ENCODE measurements at places on chromosomes 2 and 18. TPM values are rescaled to one million over a fixed set of nuclear protein-coding genes. Genes with fewer than 3 reads are reported as not detected.

- peak overlapping the region; percentile 11 for H3K27ac ChIP-seq
- no peak for DNase-seq
- H3K36me3 ChIP-seq = peaks cover 10% of the 10 kb centered on the region
- no peak overlapping the region for H3K4me3 ChIP-seq
- peaks cover 13% of the 10 kb centered on the region for H3K4me1 ChIP-seq
Observed at GRCh38 chr18:31931163-31931885, 11.6 kb downstream of the TRAPPC8 start.

FSHR gene
- total RNA-seq = not detected

RUFY4 gene
- not detected for total RNA-seq

DNA sequence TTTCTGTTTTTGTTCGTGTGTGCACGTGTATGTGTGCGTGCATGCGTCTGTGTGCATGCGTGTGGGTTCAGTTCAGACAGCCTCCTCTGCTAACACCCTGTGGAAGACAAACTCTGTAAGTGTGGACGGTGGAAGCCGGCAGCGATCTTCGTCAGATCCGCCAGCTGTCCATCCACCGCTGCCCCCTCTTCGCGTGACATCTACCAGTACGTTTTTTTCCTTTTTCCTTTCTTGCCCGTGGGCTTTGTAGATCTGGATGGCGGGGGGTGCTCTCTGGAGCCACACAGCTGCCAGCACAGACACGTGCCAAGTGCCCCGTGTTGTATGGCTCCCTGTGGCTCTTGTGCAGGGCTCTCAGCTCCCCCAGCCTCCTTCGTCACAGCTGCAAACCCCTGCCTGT, 32.3 kb downstream of the ITGB1BP1 start:
- no peaks in the 10 kb centered on the region for H3K27me3 ChIP-seq
- DNase-seq = no peak
- H3K4me3 ChIP-seq = no peak overlapping the region
- peaks cover 42% of the 10 kb centered on the region for H3K36me3 ChIP-seq

DNA sequence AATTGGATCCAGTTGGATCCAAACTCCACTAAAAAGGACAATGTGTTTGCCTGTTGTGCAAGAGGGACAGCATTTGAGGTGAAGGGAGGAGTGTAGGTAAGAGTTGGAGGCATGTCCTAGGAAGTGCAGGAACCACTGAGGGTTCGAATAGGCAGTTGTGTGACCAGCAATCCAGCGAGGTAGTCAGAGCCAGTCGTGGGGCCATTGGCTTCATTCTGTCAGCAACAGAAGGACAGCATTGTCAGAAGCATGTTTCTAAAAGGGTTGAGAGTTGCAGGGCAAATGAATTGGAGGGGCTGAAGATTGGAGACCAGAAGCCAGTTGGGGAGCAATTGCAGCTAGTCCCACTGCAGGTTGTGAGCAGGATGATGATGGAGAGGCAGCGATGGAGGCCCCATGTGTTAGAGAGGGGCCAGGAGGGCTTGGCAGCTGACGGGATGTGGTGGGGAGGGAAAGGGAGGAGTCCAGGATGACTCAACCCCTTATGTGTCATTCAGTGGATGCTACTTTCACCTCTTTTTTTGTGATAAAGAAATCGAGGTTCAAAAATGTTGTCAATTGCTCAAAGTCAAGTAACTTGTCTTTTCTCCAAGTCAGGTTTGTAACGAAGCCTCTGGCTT, 96.7 kb upstream of the SIX3 start:
- H3K4me3 ChIP-seq = no peak overlapping the region
- H3K27ac ChIP-seq = no peak overlapping the region
- H3K4me1 ChIP-seq = no peaks in the 10 kb centered on the region
- H3K27me3 ChIP-seq = peaks cover 58% of the 10 kb centered on the region
- peak; percentile 42 for DNase-seq

DNA sequence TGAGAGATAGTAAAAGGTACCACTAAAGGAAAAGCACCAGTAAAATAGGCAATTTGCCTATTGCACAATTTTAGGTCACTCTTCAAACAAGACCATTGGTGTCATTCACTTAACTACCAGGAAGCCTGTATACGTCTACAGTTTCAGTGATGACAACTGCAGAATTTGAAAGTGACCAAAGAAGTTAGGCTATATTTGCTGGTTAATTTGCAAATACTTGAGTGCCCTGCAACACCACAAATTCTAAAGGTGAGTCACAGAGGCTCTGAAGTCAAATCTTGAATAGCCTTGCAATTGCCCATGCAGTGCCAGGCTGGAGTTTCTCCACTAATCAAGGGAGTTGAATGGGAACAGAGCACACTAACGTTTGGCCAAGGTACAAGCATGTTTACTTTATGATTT, 128.7 kb upstream of the CCDC68 start:
- DNase-seq = no peak
- H3K4me3 ChIP-seq = no peak overlapping the region
- no peak overlapping the region for H3K27ac ChIP-seq
- H3K36me3 ChIP-seq = no peaks in the 10 kb centered on the region

DNA sequence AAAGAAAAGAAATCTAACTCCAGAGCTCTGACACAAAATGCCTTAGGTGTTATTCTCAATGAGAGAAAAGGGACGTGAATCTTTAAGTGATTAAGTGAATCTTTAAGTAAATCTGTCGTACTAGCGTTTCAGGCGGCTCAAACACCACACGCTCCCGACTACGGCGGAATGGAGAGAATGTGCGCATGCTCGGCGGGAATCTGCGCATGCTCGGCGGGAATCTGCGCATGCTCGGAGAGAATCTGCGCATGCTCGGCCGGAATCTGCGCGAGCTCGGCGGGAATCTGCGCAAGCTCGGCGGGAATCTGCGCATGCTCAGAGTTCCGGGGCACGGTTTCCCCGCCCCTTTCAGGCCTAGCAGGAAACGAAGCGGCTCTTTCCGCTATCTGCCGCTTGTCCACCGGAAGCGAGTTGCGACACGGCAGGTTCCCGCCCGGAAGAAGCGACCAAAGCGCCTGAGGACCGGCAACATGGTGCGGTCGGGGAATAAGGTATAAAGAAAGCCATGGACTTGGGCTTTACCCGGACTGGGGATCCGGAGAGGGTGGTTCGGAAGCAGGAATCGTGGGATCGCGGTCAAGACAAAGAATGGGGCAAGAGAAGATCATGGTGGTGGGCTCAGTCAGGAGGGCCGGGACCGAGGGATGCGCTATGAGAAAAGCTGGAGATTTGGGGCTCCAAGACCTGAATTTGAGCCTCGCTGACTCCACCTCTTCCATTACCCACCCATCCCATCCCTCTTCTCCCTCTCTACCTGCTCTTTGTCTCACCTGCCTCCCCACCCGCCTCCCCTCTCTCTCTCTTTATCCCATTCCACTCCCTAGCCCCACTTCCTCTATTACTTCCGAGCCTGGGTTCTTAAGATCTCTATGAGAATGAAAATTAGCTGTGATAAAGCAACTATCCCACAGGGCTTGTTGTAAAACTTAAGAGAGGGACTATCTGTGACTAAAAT, at the start of gene XRCC5:
Gene XRCC5 (plus strand): TSS at position 382 of the 955 bp plus-strand sequence. CDS start 89 bp downstream, at position 471.
- H3K4me1 ChIP-seq = peaks cover 38% of the 10 kb centered on the region
- peaks cover 25% of the 10 kb centered on the region for H3K36me3 ChIP-seq
- peak within 1 kb of the TSS; percentile 100 for H3K27ac ChIP-seq
- peak within 1 kb of the TSS; percentile 100 for H3K4me3 ChIP-seq
- H3K27me3 ChIP-seq = no peaks in the 10 kb centered on the region
- peak; percentile 99 for DNase-seq

- no peak for DNase-seq
- H3K4me3 ChIP-seq = no peak overlapping the region
- peaks cover 69% of the 10 kb centered on the region for H3K4me1 ChIP-seq
Observed at GRCh38 chr2:217929272-217929671, 73.5 kb downstream of the TNS1 start.

GRCh38 chr2:46816846-46817726, 98.5 kb downstream of the MCFD2 start:
- H3K27ac ChIP-seq = no peak overlapping the region
- H3K4me3 ChIP-seq = no peak overlapping the region

DNA sequence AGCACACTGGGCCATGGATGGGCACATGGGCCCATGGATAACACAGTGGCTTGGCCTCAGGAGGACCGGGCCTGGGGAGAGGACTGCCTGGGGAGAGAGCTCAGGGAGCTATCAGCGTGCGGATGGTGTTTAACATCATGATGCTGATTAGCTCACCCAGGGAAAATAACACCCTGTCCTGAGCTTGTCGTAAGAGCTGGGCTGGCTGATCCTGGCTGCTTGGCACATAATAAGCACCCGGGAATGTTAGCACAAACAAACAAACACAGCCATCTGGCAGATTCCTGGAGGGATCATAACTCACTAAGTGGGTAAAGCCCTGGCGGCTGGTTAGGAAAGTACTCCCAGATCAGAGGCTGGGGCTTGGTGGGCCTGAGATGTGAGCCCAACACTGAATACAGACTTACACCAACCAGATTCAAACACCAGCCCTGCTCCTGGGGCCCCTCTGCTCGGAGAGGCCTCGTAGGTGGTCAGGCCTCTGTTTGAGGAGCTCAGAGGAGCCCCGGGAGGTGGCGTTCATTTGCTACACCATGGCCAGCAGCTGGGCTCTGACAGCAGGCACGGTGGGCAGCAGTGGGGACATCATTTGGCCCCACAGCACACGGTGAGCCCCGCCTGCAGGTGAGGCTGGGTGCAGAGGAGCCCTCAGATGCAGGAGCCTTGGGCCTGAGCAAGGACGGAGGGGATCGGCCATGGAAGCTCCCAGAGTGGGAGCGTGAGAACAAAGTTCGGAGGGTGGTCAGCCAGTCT, 193.4 kb upstream of the HDAC4 start:
- no peaks in the 10 kb centered on the region for H3K27me3 ChIP-seq
- DNase-seq = peak; percentile 73
- H3K36me3 ChIP-seq = no peaks in the 10 kb centered on the region

NCKAP1 gene
- total RNA-seq = 165 TPM

GRCh38 chr18:33696332-33697162, 118.5 kb downstream of the ASXL3 start:
- no peak for DNase-seq
- H3K27me3 ChIP-seq = no peaks in the 10 kb centered on the region
- no peak overlapping the region for H3K27ac ChIP-seq
- H3K36me3 ChIP-seq = peaks cover 7% of the 10 kb centered on the region
- H3K4me3 ChIP-seq = no peak overlapping the region

DNA sequence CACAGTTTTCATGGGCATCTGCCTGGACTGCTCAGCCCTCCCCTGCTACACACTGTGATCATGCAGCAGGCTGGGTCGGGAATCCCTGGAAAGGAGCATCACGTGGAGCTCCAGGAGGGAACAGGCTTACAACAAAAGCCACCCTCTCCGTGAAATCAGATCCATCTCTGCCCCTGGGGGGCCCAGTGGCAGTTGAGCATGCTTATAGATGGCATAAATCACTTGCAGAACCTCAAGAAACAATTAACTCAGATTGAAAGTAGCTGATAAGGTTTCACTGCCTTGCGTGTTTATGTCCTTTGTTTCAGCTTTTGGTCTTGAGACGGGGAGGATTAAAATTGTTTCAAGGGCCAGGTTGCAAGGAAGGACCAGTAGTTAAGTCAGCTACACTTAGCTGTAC, 354.8 kb upstream of the MEIS1 start:
- no peak for DNase-seq
- no peak overlapping the region for H3K4me3 ChIP-seq
- H3K27me3 ChIP-seq = no peaks in the 10 kb centered on the region

ASIC4 gene
- 0.13 TPM for total RNA-seq

GRCh38 chr18:47915930-47916329, 14.5 kb downstream of the SMAD2 start:
- peaks cover 48% of the 10 kb centered on the region for H3K4me1 ChIP-seq
- H3K36me3 ChIP-seq = peaks cover 4% of the 10 kb centered on the region
- DNase-seq = no peak
- no peak overlapping the region for H3K4me3 ChIP-seq
- no peaks in the 10 kb centered on the region for H3K27me3 ChIP-seq
- H3K27ac ChIP-seq = no peak overlapping the region

DNA sequence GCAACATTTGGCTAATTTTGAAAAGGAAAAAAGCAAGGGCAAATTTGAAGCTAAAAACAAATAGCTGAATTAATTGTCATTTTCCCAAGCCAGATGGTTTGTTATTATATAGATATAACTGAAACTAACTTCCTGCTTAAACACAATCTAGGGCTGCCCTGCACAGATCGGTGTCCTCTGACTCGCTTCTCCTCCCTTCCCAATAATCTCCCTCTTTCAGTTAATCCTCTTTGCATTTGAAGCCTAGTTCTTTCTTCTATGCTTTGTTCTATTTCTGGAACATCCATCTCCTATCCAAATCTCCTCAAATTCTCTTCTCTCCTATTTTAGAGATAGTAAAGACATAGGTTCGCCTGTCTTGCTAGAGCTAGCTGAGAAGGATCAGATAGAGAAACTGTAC, 328.1 kb downstream of the SLC8A1 start:
- H3K27ac ChIP-seq = peak overlapping the region; percentile 43
- H3K4me1 ChIP-seq = peaks cover 36% of the 10 kb centered on the region
- no peaks in the 10 kb centered on the region for H3K36me3 ChIP-seq
- no peak overlapping the region for H3K4me3 ChIP-seq
- no peaks in the 10 kb centered on the region for H3K27me3 ChIP-seq
- no peak for DNase-seq

DUSP19 gene
- total RNA-seq = 3.9 TPM

DNA sequence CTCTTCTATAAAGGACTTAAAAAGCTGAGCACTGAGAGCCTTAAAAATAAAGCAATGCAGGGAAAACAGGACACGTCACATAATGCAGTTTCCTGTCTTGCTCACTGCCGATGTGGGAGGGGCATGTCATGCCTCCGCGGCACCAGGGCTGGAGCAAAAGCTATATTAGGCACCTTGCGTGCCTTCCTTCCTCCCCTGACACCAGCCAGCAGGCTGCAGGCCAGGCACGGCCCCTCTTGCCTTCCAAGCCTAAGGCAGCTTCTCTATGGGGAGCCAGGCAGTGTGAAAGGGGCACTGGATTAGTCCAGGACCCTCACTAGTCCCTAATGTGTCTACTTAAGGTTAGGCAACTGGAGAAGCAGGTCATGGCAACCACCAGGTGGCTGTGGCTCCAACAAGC, 26.3 kb downstream of the MRPL35 start:
- peaks cover 13% of the 10 kb centered on the region for H3K4me1 ChIP-seq
- DNase-seq = no peak
- H3K27ac ChIP-seq = no peak overlapping the region
- H3K27me3 ChIP-seq = no peaks in the 10 kb centered on the region

DNA sequence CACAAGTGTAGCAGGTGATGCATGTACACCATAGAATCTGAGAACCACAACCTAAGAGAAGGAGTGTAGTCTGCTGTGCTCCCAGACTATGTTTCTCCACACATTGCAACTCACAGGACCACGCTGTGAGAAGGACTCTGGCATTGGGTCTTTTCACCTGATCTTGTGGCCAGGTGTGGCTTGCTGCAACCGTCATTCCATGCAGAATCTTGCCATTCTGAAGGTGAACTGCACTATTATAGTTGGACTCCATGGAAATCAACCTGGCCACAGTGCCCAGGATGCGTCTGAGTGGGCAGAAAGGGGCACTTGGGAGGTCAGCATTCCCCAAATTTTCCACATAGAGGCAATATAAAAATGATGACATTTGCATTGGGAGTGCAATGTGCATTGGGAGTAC, 122.2 kb downstream of the CAPN13 start:
- no peak overlapping the region for H3K4me3 ChIP-seq
- H3K27me3 ChIP-seq = peaks cover 11% of the 10 kb centered on the region
- H3K4me1 ChIP-seq = peaks cover 2% of the 10 kb centered on the region
- no peaks in the 10 kb centered on the region for H3K36me3 ChIP-seq
- peak; percentile 32 for DNase-seq
